EL (cell line): ENCODE measurements at places on chromosomes 1 and 21.

DNA sequence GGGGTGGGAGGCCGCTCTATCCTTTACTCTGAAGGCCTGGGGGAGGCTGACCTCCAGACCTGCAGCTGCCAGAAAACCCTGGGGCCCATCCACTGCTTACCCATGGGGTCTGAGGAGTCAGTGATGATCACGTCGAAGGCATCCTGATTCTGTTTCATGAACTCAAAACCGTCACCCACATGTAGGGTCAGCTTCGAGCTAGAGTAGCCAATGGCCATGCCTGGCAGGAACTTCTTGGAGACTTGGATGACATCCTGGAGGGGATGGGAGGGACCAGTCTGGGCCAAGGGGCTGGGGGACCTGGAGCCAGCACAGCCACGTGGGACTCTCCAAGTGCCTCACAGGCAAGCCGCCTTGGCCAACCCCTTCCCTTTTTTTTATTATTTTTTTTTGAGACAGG lies 3.3 kb downstream of the SRM start:
- DNase-seq, result no peak

- no peak for DNase-seq
These were observed 11.5 kb upstream of the VAV3 start for GRCh38 chr1:107976431-107976830.

DNA sequence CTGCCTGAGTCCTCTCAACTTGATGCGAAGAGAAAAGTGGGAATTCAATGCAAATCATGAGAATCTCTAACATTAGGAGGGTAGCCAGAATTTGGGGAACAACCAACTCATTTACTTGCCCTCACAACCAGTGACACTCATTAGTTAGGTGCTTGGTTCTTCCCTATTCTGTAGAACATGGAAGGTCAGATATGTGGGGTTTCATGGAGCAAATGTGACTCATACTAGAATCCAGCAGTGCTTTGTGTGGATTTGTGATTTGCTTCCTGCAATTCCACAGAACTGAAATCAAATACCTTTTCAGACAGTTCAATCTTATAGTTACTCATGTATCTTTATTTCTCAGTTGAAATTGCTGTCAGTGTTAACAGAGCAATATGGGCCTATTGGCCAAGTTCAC lies 6.9 kb upstream of the ETV3 start:
- DNase-seq, result peak; percentile 17

GRCh38 chr1:160367934-160368923 lies 1.4 kb downstream of the NHLH1 start:
- no peak for DNase-seq

DNA sequence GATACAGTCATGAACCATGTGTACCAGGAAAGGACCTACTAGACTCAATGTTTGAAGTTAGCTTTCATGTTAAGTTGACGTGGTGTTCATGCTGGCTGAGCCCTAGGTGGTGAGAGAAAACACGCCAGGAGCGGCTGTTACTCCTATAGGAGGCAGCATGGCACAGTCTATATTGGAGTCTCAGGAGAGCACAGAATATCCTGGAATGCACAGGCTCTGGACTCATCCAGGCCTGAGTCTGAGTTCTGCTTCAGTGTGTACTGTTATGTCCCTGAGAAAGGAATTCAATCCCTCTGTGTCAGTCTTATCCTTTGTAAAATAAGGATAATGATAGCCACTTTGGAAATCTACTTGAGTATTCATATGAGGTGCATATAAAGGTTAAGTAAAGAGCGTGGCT lies 41.2 kb downstream of the DPT start:
- DNase-seq, result no peak

- no peak for DNase-seq
These were observed 12.7 kb downstream of the TBX19 start for GRCh38 chr1:168293356-168293755.

GRCh38 chr1:180272395-180272794 lies 42.3 kb downstream of the LHX4 start:
- no peak for DNase-seq

DNA sequence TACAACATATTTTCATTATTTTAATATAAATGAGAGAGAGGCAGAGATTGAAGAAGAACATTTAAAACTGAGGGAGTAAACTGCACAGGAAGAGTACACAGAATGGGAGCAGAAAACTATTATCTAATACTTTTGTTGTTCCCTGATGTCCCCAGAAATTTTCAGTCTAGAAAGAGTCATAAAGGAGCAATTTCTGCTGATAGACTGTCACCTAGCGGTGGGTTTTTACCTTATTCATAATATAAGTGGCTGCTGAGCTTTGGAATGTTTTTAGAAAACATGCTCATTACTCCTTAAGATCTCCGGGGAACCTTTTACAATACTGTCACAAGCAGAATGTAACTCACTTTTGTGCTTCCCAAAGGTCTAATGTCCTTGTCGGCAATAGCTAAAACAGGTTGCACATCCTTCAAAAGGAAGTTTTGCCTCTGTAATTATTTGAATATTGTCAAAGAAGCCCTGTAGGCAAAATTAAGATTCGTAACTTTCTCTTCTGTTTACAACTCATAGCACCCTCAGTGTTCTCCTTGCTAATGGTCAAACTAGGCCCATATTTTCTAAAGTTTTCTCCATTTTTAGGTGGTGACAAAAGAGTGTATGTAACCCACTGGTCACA lies 4.9 kb upstream of the NPL start:
- DNase-seq, result peak; percentile 53

DNA sequence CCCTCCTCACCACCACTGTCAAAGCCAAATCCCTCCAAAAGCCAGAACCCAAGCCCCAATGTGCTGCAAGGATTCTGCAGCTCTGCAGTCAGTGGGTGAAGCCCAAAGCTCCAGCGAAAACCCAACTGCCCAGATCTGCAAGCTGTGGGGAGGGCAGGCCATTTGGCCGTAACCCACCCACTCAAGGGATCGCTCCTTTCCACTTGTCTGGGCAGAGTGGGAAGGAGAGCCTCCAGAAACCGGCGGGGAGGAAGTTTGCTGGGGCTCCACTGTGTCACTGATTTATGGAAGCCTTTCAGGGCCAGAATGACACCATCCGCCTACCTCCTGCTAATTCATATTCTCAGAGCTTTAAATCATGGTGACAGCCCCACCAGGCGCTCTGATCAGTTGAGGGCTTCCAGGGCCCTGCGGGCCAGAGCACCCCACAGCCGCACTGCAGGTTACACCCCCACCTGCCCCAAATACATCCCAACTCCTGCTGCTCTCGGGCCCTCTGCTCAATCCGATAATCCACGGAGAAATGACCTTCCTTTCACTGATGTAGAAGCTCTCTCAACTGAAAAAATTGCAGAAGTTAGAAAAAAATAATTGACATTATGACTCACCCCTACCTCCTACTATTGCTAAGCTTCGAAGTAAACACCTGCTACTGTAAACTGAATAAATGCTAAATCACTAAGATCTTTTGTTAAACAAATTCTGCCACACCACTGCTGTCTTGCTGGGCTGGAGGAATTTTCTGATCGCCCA lies 40.6 kb upstream of the RAB4A start:
- no peak for DNase-seq

DNA sequence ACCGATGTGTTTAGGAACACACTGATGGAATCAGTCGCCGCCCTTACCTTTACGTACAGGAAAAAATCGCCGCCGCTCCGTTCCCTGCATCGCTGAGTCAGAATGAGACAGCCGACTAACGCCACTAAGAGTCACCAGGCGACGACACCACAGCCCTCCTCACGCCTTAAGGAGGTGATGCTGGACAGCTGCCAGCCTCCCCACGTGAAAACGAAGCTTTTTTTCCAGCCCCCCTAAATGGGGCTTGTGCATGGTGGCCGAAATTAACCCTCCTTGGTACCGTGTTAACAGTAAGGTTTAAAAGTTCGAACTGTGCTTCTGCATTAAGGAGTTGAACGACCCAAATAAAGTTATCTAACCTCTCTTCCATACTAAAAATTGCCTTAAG lies 511 bp downstream of the DNTTIP2 start:
- peak; percentile 43 for DNase-seq

- no peak for DNase-seq
These were observed 5.3 kb downstream of the RXFP4 start for GRCh38 chr1:155946633-155947219.

DNA sequence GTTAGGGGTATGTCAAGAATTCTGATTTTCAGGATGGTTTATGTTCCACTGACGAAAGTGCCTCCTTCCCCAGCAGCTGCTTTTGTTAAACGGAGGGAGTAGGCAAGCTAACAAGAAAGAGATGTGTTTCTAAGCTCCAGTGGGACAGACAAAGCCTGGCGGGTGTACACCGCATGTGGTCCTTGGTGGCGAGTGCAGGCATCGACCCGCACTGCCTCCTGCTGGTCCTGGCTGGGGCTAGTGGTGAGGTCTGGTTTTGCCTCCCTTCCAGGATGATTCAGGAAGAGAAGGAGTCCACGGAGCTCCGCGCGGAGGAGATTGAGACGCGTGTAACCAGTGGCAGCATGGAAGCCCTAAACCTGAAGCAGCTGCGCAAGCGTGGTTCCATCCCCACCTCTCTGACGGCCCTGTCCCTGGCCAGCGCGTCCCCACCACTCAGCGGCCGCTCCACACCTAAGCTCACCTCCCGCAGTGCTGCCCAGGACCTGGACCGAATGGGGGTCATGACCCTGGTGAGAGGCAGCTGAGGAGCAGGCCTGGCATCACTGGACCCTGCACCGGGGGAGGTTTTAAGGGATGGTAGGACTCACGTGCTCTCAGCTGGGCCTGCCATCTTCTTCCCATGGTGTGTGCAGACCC lies 29.0 kb downstream of the PPFIA4 start:
- DNase-seq, result no peak

- no peak for DNase-seq
These were observed 671 bp downstream of the HNRNPU start for GRCh38 chr1:244863491-244864252.

- no peak for DNase-seq
These were observed 119.0 kb downstream of the AK5 start for GRCh38 chr1:77400781-77401180.

DNA sequence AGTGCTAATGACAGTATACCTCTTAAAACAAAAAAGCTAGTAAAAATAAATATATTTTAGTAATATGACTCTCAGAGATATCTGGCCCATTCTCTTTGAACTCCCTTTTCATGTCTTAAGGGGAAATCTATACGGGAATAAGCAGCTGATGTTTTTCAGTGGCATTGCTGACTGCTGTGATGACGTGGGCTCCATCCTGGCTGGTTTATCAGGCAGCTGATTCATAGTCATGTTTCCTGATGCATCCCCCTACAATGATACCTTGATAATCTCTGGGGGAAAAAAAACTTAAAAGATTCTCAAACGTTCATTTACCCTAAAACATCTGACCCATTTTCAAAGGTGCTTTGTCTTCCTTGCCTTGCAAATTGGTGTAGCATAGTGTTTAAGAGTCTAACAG lies 53.8 kb downstream of the ABCA4 start:
- DNase-seq, result peak; percentile 52

GRCh38 chr1:3065797-3066196 lies 3.2 kb upstream of the PRDM16 start:
- no peak for DNase-seq

DNA sequence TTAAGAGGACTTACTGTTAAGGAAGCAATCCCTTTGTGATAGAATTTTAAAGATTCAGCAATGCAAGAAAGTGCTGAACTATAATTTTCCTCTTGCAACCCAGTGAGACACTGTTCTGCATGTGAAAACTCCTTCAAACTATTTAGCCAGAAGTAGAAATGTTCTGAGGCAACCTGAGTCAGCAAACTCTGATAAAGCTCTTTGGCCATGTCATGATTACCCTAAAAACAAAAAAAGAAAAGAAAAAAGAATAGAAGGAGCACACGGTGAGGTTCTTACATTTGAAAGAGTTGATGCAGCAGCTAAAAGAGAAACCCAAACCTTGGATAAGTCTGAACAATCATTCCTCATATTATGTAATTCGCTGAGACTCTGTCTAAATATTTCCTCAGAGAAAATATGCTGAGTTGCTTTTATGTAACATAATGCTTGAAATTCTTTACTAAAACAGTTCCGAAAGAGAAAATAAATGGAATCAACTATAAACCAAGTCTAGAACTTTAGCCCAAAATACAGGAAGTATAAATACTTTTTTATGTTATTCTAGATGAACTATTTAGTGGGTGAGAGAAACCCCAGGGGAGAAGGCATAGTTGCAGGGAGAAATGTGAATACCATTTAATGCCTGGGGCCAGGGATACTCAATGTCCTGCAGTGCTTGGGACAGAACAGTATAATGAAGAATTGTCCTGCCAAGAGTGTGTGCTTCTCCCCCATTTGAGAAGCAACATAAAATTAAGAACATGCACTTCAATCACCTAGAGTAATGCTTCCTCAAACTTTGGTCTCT lies 60.0 kb downstream of the INTS7 start:
- no peak for DNase-seq

GRCh38 chr1:240602189-240602588 lies 9.8 kb downstream of the GREM2 start:
- peak; percentile 8 for DNase-seq

- no peak for DNase-seq
These were observed 135.8 kb upstream of the COL6A1 start for GRCh38 chr21:45845770-45846090.
